Urinary bladder (tissue), 4 donors: ENCODE measurements at places on chromosomes 7 and 10. TPM values are rescaled to one million over a fixed set of nuclear protein-coding genes. Genes with fewer than 3 reads are reported as not detected.

GRCh38 chr7:13801669-13802068 is 187.8 kb downstream of the ETV1 start:
- DNase-seq = no peak

DNA sequence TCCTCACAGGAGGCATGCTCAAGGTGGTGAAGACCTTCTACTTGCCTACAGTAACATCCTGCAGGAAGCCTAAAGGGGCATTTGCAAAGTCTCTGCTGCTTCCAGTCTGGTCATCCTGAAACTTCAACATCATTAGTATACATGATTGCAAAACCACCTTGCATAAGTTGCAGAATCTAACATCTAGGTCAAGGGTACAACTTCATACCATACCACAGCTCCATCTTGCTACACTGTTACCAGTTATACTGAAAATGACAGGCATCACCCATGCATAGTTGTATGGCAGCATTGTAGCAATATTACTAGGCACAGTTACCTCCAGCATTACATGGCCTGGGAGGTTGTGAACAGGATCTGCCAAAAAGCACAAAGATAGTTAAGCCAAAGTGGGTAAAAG is 13.7 kb upstream of the MACROH2A2 start:
- no peak for DNase-seq

- DNase-seq = no peak
Observed at GRCh38 chr7:50369143-50370026, 64.9 kb downstream of the IKZF1 start.

GRCh38 chr10:4868357-4868657 is 42.3 kb downstream of the AKR1E2 start:
- DNase-seq = no peak

The DHX32 gene
- 30.2 TPM for total RNA-seq

GRCh38 chr7:81469869-81470723 is 299.8 kb downstream of the HGF start:
- peak; percentile 31 for DNase-seq

DNA sequence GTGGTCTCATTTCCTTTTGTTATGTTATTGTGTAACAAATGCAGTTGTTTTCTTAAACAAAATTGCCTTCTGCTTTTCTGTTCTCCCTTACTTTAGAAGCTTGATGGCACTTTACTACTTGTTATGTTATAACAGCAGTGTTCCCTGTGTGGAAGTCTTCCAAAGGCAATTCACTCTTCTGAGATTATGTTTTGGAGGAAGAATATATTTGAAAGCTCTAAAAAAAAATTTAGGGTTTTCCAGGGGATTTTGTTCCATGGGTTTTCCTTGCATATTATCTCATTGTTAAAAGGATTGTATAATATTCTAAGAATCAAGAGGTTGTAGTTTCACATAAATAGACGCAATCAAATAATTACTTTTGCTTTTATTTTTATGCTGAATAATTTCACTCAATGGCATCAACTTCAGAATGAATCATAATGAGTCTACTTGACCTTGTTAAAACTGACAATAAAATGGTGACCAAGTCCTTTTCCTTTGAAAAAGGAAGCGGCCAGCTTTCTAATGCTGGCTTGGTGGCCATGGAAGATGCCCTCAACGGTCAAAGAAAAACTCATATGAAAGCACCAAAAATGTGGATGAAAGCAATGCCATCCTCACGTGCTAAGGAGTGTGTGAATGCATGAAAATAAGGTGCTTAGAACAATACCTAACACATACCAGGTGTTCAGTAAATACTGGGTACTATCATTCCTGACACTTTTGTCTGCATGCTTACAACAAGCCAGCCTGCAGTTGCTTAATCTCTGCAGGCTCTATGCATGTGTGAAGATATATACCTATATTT is 92.4 kb upstream of the KLF6 start:
- DNase-seq = no peak

The C7orf33 gene
- not detected for total RNA-seq

DNA sequence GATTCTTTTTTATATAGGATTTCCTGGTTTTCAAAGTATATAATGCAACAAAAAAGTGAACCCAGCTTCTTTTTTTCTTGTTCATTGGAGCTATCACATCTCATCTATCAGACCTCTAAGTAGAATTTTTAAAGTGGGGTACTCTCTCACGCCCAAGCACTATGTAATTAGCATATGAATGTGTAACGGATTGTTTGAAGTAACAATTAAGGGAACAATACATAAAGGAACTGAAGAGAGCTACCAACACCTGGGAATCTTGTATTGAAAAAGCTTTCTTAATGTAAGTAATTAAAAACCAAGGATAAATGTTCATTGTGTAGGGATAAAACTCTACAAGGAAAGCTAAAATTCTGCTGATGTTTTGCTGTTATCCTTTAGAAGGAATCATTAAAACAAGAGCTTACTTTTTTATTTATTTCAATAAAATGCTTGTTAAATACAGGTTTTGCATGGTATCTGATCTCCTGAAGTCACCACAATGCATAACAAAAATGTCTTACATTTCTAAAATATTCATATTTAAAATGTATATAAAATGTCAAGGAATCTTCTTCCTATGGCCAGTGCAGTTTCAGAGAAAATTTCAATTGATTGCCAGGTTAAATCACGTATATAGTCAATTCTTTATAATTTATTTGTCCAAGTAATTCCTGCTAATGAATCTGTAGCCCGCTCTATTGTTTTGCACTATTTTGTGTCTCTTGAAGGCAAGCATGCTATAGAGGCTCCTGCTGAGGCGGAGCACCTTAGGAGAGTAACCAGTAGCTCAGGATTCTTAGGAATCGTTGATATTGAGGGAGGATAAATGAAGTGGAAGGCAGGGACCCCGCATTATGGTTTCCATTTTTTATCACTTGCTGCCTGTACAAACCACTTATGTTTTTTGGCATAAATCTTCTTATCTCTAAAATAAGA is 51.6 kb downstream of the PTPRZ1 start:
- DNase-seq = no peak

The SH2D4B gene
- 0.16 TPM for total RNA-seq
